ENCODE measurements at places on chromosomes 4 and X.
A peak's percentile ranks its signal among the peaks of the same experiment; 100 is the strongest.

DNA sequence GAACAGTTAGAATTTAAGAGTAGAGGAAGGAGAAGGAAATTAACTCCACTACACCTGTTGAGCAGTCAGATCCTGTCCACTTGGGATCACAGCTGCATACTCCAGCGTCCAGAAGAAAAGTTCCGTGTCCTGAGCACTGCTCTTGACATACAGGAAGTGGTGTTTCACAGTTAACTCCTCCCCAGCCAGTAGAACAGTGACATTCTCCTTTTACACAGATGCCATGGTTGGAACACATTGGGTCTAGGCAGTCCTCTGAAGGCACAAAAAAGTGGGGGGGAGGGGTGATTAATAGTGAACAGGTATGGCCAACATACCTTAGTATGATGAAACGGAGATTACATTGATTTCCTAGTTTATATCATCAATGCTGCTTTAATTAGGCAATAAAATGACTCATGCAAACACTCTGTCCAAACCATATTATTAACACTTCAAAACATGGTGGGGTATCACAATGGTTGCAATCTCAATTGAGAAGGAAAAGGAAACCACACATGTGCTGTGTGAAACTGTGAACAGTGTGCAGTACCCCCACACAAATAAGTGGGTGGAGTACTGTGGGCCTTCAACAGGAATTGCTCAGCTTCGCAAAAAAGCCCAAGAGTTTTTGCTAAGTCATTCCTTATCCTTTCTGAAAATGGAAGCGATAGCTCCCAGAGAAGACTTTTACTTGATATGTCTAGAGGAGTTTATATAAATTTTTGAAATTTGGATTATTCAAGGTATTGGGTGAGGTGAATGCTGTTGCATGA, 295.6 kb downstream of the SH2D1A start:
- DNase-seq = no peak

GRCh38 chrX:96372313-96373046, 312.2 kb upstream of the DIAPH2 start:
- peak; percentile 55 for DNase-seq

GRCh38 chr4:70943114-70943513, 40.9 kb downstream of the MOB1B start:
- no peak for DNase-seq

GRCh38 chrX:37824491-37825214, 22.7 kb downstream of the DYNLT3 start:
- no peak for DNase-seq

GRCh38 chrX:20224814-20225487, 41.8 kb downstream of the RPS6KA3 start:
- DNase-seq = no peak

Measured in fibroblast of the conjunctiva (primary cell).